Stimulated activated CD4-positive, alpha-beta T cell treated with anti-CD3 and anti-CD28 coated beads, Interleukin-1b, Interleukin-23, amount 100 ng/mL, for 24 hours (primary cell): ENCODE measurements at places on chromosomes 6 and 20.
A peak's percentile ranks its signal among the peaks of the same experiment; 100 is the strongest.

DNA sequence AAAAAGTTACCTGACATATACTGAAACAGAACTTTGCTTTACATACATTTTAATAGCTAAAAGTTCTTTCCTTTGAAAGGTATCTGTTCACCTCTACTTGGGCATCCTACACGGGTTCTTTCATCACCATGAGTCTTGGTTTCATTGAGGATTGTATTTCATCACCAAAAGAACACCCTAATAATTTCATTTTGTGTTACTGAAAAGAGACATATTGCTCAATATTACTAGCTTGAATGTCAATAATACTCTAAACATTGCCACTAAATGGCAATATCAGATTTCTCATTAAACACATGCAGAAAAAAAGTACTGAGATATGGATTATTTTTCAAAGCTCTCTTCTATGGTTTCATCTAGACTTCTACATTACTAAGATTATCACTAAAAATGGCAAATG, 30.8 kb downstream of the MAN1A1 start:
- no peak for DNase-seq

DNA sequence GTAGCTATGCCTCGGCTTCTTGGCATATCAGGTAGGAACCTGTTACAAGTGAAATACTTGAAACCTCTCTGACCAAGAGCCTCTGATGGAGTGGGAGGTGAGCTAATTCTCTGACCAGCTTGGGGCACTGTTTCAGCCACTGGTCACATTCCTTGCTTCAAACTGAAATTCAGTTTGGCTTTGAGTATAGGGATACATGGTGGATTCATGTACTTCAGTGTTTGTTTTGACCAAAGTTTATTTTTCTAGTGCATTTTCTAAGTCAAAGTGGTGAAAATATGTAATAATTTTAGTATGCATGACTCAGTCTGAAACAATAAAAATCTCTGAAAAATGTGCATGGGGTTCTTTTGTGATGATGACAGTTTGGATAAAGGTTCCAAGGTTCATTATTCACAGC, 18.6 kb downstream of the TTPAL start:
- no peak for DNase-seq

- no peak for DNase-seq
These were observed 74.4 kb downstream of the NOL4L start for GRCh38 chr20:32510601-32511357.

DNA sequence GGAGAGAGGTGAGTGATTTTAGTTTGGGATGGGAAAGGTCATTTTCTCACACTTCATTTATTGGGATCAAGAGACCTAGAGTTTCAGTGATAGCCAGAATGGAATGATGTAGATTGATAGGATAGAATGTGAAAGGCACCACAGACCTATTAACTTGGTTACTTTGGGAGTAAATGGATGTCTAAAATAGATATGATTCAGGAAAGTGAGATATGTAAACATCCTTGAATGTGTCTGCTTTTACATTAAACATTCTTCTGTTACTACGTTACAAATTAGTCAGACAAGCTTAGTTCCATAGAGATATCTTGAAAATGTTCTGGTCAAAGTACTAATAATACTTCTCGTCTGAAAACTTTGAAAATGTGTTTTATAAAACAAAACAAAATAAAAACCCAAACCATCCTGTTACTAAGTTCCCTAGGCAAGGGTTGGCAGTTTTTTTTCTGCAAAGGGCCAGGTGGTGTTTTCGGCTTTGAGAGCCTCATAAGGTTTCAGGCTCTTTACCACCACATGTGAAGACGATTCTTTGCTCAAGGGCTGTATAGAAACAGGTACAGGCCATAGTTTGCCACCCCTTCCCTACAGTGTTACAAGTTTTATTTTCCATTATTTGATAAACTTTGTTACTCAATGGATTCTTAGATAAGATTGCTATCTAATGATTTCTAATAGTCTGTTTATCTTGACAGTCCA, 3.4 kb downstream of the CYB5R4 start:
- no peak for DNase-seq

DNA sequence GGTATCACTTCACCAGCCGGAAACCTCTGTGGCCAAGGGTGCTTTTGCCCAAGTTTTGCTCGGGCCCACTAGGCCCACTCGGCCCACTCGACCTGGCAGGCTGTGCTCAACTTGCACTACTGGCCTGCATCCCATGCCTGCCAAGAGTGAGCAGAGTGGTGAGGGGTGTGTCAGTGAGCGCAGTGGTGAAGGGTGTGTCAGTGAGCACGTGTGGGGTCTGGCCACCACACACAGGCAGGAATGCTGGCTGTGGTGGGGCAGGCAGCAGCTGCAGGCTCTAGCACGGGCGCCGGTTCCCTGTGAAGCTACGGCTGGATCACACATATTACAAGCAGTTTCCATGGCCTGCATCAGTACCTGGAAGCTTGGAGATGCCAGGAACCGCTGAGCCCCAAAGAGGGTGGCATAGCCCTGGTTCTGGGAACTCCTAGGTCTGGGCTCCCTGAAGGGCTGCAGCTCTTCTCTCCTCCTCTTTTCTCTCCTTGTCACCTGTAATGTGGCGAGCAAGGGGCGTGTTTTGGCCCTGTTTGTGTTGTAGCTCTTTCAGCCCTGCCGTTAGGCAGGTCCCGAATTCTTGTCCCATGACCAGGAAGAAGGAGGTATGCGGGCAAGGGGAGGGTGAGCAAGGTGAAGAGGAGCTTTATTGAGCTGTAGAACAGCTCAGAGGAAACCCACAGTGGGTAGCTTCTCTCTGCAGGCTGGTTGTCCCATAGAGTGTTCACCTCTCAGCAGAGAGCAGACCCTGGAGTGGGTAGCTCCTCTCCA, 51.0 kb upstream of the CLDN20 start:
- DNase-seq = no peak

DNA sequence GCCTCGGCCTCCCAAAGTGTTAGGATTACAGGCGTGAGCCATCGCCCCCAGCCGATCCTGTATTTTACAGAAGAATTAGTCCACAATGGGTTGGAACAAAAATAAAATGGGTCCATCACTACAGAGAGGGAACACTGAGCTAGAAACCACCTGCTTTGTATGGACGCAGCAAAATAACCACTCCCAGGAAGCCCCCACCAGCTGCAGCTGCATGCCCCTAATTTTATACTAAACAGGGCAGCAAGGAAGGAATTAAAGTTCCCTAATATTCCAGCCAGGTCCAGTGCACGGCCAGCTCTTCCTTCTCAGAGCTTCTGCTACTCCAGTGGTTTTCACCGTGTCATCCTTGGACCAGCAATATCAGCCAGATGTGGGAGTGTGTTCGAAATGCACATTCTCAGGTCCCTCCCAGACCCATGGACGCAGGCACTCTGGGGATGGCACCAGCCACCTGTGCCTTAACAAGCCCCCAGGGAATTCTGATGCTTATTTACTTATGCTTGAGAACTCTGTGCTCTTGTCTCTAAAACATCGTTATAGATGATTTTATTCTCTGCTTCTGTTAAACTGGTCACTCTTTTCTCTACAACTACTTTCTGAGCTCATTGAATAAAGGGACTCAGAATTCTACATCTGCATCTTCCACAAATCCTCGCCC, 189.5 kb upstream of the SLC24A3 start:
- DNase-seq = no peak

- peak; percentile 17 for DNase-seq
These were observed 716 bp downstream of the SHPRH start for GRCh38 chr6:145963216-145964068.

- DNase-seq = no peak
These were observed 98.7 kb downstream of the ERMARD start for GRCh38 chr6:169850154-169850553.

DNA sequence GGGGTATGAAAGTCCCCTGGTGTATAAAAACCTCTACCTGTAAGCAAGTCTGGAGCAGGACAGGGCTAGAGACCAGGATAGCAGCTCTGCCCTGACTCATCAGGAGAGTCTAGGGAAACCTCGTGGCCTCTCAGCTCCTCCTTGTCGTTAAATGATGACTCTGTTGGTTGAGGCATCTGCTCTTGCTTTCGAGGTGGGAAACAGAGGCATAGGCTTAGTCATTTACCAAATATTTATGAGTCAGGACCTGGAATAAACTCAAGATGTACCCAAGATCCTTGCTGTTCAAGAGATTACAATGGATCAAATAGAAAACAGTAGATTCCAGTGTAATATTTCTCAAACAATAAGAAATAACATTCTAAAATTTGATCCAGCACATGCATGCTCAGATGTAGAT, 5.5 kb downstream of the MANBAL start:
- DNase-seq = no peak

DNA sequence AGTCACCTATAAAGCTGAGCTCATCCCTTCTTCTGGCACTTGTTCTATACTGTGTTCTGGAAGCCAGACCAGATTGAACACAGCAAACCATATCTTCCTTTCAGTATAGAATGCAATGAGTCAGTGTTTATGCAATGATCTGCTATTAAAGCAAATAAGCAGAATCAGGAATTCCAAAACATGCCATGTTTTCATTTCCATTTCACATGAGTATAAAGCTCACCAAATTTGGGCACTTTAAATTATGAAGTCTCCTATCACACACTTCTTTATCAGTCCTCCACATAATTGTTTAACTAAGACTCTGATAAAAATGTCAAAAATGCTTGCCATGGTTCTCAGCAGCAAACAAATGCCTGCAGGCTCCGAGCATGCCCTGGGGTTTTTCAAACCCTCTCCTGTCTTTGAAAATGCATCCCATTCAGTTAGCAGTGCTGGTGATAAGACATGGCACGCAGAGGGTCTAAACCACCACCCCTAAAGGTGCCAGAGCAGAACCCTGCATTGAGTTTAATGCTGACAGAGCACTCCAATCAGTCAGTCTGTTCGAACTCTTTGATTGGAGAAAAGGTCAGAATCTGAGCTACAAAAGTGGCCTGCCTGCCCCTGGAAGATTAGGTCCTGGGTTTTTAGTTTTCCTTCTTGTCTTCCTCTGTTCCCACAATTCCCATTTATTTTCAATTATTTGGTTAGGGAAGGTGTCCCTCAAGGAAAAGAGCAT, 234.1 kb downstream of the GMPR start:
- no peak for DNase-seq

- DNase-seq = no peak
These were observed 190.5 kb downstream of the FNDC1 start for GRCh38 chr6:159359581-159360297.
